ENCODE measurements at places on chromosomes 12 and 14.

DNA sequence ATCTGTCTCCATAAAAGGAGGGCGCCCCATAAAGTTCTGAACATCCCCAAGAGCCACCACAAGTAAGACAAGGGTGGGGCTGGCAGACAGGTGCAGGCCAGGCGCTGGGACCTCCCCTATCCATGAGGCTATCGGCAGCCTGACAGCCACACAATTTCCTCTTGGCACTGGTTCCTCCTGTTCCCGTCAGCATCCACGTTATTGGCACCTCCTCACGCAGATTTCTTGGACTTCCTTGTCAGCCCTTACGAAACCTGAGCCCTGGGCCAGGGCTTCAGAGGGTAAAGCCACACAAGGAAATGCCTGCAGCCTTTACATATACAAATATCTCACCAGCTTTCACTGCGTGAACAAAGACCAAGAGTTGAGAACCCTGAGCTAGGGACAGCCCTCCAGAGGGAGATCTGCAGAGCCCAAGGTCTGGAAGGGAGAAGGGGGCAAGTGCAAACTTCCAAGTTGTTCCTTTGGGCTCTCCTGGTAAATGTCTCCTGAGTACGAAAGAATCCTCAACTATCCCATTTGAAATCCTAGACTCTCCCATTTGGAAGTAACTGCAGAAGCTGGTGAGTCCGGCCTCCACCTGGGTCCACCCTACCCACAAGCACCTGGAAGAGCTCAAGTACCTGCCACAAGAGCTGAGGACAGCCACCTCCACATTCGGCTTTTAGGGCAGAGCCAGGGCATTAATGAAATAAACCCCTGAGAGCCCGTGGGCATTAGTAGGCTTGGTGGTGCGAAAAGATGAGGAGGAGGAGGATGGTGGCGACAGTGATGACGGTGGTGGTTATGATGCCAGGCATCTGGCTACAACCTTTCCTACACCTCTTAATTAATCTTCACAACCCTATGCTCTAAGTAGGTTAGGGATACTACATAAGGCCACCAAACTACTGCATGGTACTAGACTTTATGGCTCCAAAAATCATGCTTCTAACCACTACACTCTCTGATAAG lies 5.5 kb upstream of the TC2N start:
- peak; percentile 79 for DNase-seq

- no peak for DNase-seq
Observed at GRCh38 chr12:48199774-48200221, 3.3 kb downstream of the OR10AD1 start.

DNA sequence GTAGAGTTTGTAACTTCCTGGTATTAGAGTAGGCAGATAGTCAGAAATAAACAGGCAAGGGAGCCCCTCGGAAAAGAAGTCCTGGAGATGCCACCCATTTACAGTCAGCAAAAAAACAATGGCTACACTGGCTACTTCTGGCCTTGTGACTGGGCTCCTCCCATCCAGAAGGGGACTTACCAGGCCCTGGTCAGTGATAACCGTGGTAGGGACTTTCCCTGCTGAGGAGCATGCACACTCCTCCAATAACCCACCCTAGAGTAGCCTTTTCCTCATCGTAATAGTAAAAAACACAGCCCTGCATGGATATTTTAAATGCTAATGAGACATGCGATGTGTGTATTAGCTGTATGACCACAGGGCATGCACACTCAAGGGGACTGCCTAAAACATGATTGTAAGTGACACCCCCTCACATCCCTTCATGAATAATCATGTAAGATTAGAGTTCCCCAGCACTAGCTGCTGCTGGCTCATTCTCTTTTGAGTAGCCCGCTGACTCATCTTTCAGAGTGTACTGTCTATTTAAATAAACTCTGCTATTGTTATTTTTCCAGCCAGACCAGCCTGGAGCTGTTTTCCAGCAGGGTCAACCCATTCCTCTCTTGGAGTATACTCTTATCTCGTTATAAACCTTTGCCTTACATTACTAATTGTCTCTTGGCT lies 413.8 kb upstream of the TMTC1 start:
- no peak for DNase-seq

DNA sequence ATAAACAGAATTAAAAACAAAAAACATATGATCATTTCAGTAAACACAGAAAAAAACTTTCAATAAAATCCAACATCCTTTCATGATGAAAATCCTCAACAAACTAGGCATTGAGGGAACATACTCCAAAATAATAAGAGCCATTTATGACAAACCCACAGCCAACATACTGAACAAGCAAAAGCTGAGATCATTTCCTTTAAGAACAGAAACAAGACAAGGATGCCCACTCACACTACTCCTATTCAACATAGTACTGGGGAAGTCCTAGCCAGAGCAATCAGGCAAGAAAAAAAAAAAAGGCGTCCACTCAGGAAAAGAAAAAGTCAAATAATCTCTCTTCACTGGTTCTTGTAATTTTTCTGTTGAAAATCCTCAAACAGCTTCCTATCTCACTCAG lies 30.1 kb downstream of the MRPL42 start:
- DNase-seq: no peak

GRCh38 chr12:121713257-121713777 lies 765 bp downstream of the TMEM120B start:
- DNase-seq: peak; percentile 81

DNA sequence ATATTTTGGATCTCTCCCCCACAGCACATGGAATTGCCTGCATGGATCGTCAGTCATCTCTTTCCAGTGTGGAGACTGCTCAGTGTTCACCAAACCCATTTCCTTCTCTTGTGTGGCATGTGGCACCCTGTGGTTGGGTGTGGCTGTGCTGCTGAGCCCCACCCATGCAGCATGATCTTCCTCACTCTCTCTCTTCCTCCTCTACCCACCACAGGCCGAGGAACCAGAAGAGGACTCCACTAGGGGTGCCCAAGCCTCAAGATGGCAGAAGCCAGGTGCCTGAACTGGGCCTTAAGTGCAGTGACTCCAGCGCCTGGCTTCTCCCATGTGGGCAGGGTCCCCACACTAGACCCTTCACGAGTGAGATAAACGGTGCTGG lies 66.8 kb upstream of the GPR68 start:
- DNase-seq: no peak

- no peak for DNase-seq
Observed at GRCh38 chr14:100076133-100076532, 10.9 kb downstream of the EVL start.

DNA sequence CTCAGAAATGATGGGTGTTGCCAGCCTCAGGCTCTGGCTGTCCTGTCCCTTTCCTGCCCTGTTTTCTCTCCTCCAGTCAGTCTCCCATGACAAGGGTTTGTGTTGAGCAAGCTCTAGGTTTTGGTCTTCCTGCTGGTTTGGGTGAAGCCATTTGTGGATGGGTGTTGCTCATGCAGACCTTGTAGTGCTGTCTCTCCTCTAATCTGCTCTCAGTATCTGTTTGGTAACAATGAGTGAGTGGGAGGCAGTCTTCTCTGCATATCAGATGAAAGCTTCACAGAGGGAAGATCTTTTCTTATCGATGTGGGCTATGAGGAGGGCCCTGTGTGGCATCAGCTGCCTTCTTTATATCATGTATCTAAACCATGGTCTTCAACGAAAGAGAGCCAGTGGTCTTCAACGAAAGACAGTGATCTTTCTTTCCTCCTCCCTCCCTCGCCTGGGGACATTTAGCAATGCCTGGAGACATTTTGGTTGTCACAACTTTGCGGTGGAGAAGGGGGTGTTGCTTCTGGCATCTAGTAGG lies 3.6 kb downstream of the CMA1 start:
- no peak for DNase-seq

DNA sequence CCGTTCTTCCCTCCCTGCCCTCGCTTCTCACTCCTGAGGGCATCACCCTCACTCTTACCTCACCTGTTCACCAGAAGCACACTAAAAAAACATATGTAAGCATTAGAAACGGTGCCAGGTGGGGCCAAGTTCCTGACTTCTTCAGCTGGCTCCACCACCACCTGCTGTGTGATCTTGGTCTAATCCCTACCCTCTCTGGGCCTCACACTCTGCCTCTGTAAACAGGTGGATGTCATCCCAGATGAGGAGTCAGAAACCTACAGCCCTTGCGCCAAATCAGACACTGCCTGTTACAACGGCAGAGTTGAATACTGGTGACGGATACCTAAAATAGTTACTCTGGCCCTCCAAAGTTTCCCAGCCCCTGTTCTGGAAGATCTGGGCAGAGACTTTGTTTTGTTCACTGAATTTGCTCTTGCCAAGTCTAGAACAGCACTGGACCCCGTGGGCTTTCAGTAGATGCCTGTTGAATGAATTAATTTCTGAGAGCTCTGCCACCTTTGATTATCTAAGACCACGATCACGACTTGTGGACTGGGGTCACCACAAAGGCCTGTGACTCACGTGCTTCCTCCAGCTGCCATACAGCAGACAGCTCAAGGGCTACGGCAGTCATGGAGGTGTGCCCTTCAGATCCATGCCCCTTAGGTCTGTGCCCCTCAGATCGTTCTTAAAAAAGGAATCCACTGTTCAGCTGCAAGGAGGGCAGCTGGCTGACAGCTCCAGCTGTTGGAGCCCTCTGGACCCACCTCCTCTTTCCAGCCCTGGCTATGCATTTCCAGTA lies 71.9 kb downstream of the GSC start:
- no peak for DNase-seq

DNA sequence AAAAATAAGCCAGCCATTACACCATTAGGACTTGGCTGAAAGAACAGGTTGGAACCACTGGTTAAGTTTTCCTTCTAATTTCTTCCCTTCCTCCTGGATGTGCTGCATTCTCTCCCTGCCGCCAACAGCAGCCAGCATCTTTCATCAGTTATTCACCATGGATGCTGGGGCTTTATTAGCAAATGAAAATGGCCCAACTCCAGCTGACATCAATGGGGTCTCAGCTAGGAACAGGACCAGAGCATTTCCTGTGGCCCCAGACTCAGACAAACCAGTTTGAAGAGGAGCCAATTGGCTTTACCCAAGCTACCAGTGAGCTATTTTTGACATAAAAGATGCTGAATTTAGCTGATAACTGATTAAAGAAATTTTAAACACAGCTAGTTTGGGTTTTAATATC lies 26.0 kb upstream of the TBX5 start:
- no peak for DNase-seq

DNA sequence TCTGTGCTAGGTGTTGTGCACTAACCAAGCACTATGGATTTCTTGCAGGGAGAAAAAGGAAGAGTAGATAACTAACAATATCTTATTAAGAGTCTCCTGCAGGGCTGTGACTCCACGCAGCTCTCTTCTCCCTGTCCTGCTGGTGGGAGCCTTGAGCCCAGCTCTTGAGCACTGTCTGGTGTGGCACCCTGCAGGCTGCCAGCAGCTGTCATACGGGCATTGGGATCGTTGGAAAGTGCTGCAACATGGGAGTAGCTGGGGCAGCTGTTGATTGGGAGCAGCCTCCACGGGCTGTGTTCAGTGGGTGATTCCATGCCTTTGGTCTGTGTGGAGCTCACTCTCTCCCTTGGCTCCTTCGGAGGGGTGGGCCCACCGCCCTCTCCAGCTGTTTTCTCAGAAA lies 125.3 kb downstream of the FBXL14 start:
- no peak for DNase-seq

DNA sequence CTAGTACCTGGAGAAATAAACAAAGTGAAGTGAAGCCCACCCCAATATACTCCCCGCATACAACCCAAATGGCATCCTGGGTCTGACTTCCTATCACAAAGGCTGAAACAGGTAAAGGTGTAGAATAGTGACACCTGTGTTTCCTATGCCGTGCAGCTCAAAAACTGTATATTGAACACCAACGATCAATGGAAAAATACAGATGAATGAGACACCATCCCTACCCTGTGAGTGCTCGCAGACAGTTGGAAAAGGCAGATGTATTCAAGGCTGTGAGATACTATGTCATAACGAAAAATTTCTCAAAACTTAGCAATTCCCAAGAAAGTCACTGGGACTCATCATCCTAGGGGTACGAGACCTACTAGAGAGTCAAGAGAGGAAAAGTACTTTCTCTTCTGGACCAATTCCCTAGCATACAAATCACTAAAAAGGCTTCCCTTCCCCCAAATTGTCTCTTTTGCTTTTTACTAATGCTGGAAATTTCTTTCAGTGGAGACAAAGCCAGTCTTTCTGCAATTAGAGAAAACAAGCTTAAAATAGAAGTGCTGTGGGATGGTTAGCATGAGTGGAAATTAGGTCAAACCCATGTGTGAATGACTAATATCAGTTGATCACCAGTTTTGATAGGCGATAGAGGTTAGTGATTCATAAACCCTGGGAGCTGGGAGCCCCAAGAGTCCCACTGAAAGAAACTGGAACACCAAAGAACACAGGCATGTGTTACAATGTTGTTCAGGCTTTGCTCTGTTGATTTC lies 249.7 kb downstream of the SPTSSA start:
- DNase-seq: no peak

GRCh38 chr12:58041441-58041840 lies 100.1 kb downstream of the ATP23 start:
- no peak for DNase-seq

DNA sequence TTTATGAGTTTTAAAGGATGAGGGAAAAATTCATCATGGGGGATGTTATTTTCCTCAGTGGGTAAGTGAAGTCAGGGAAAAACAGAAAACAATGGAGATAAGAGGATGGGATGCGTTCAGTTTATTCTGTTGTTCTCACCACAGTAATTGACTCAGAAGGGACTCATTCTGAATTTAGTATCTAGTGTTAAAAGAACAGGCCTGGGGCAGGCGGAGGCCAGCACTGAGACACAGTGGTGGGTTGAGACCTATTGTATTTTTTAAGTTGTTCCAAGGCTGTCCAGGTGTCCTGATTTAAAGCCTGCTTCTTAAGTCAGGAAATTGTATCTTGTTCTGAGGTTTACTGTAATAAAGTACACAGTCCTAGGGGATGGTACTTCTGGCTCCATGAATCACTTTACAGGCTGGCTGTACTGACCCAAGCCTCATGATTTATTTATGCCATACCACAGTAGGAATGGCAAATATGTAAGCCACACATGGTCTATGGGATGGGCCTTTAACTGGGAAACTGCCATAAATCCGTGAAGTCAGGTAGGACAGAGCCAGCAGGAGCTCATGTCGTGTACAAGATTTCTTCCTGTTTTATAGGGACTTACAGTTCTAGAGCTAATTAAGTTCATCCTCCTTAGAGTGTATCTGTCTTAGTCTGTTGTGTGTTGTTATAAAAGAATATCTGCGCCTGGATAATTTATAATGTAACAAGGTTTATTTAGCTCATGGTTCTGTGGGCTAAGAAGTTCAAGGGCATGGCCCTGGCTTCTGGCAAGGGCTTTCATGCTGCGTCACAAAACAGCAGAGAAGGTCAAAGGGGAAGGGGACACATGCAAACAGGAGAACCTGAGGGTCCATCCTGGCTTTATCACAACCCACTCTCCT lies 244.1 kb downstream of the FBXL14 start:
- peak; percentile 7 for DNase-seq

GRCh38 chr14:55665067-55665675 lies 85.2 kb downstream of the KTN1 start:
- no peak for DNase-seq

DNA sequence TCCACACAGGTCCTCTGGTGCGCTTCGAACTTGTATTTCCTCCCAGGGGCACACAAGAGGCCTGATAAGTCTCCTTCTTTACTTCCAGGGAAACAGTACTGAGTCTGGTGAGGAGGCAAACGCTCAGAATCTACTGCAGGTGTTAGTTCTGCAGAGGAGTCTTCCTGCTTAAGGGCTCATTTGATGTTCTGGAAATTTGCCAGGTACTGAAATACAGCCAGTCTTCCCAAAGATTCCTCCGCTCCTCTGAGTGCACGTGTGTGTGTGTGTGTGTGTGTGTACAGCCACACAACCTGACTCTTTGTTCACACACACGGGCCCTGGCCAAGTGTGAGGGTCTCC lies 92.0 kb downstream of the FBXL14 start:
- no peak for DNase-seq

GRCh38 chr12:76872415-76872814 lies 6.4 kb downstream of the CSRP2 start:
- DNase-seq: no peak
